ENCODE measurements at places on chromosomes 16 and 17.

GRCh38 chr17:16422416-16422815, 7.0 kb downstream of the TRPV2 start:
- DNase-seq, result no peak

- DNase-seq, result no peak
Measured at GRCh38 chr16:30447512-30448226, 2.0 kb upstream of the SEPHS2 start.

DNA sequence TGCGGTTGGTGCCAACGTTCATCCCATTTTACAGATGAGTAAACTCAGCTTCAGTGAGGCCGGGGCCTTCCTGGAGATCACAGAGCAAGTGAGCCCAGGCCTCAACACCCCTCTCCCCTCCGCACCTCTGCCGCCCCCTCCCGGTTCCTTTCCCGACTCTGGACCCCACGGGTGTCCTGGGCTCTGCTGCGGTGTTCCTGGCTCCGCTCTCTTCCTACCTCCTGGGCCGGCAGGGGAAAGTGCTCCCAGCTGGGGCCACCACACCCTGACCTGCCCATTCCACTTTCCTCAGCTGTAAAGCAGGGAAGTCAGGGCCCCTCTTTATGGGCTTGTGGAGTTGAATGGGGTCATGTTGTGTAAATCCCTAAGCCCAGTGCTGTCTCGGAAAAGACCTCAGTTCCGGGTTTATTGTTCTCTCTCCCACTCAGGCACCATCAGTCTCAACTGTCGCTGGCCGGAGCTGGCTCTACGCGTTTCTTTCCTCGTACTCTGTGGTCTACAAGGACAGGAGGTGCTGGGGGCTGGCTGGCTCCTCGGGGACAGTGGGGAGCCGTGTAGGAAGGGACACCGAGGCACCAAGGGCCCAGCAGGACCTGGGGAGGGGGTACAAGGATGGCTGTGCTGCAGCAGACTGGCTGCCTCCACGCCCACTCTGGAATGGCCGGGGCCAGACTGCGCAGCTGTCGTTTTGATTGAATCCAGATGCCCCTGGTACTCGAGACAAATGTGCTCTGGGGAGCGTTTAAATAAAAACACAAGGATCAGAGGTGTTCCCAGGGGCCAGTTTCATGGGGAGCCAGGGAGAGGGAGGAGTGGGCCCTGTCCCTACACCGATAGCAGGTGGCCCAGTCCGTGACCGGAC, 21.7 kb upstream of the ACSF3 start:
- DNase-seq, result peak; percentile 25

DNA sequence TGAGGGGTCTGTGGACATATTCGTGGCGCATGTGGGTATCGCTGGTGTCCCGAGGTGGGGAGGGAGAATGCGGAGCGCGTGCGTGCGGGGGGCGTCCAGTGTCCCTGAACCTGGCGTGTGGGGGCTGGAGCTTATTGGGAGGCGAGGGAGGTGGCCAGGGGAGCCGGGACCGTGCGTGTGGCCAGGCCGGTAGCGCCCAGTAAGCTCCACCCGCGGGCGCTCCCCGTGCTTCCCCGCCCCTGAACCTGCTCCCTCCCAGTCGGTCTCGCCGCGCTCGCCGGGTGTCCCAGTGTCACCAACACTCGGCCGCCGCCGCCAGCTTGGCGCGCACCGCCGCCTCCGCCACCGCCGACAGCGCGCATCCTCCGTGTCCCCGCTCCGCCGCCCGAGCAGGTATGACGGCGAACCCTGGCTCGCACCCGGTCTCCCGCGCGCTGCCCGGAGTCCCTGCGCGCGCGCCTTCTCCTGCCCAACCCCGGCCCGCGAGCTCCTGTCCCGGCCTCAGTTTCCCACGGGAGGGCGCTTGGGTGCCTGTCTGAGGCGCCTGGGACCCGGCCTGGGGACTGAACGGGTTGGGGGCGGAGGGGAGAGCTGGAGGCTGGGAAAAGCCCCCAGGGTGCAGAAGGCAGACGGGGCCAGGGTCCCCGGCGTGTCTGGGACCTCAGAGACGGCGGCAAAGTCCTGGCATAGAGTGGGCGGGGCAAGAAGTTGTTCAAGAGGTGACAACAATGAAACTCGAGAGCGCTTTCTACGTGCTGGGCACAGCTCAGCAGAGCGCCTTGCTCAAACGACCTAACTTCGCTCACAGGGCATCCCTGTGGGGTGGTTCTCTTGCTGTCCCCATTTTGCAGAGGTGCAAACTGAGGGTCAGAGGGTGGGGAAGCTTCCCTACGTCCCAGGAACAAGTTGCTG, at the start of gene SCNN1B:
Gene SCNN1B, plus strand, starts transcription at position 258 of the 912 bp plus-strand sequence. CDS start 46,298 bp downstream, outside the sequence.
- DNase-seq, result no peak

- DNase-seq, result no peak
Measured at GRCh38 chr16:84600343-84601229, 17.3 kb downstream of the COTL1 start.

- DNase-seq, result no peak
Measured at GRCh38 chr17:47643116-47643515, 6.6 kb upstream of the KPNB1 start.
